ENCODE measurements at places on chromosomes 11 and 22.

DNA sequence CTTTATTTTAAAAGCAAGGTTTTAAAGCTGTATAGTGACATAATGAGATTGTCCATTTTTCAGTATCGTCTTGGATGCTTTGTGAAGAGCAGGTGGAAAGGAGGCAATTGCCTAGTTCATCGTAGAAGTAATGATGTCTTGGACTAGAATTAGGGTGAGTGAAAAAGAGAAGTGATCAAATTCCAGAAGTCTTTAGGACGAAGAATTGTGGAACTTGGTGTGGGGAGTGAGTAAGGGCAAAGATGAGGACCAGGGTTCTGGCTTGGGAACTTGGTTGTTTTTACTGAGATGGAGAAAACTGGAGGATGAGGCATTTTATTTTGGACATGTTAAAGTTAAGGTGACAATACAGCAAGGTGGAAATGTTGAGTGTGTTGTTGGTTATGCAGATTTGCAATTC lies 1.2 kb downstream of the ILK start:
- DNase-seq: no peak

- DNase-seq: no peak
These were observed 55.1 kb downstream of the DLG2 start for GRCh38 chr11:85572056-85572455.

DNA sequence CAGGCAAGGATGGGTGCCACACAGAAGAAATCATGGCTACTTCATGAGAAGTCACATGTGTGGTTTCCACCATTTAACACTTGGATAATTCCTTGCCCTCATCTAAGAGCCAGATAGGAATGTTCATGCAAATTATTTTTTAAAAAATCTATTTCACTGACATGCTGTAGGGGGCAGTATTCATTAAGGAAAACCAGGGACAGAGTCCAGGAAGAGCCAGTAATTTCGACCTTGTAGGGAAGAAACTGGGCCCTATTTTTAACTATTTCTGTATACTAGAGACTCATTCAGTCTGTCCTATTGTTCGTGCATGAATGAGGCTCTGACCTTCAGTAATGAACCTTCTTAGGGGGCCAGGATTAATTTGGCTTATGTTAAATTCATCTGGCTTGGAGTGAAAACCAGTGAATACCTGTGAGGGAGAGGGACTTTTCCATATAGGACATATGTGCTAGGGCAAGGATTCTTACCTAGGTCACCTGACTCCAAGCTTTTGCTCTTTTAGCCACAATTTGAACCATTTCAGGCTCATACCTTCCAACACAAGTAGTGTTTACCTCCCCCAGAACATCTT lies 192.7 kb downstream of the NAV2 start:
- peak; percentile 60 for DNase-seq

DNA sequence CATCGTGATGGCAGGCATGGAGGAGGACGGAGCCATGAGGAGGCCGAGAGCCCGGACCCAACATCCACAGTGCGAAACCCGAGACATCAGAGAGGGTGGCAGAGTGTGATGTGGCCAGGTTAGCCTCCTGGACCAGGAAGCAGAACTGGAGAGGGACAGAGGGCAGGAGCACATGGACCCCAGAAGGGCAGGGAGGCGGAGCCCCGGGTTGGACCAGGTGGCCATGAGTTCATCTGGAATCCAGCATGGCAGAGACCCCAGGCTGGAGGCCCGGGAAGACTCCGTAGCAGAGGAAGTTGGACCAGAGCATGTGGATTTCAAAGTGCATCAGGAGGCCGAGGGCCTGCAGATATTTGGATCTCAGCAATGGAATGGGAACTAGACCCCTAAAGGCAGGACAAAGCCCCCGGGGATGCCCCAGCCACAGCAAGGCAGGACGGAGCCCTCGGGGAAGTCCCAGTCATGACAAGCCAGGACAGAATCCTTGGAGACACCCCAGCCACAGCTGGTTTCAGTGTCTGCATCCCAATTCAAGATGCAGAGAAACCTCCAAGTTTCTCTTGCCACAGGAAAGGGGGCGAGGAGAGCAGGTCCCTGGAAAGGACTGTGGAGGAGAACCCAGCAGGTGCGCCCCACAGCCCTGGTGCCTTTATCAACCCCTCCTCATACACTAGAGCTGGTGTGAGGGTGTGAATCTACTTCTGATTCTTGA lies 1393.4 kb downstream of the BRD1 start:
- DNase-seq: no peak

DNA sequence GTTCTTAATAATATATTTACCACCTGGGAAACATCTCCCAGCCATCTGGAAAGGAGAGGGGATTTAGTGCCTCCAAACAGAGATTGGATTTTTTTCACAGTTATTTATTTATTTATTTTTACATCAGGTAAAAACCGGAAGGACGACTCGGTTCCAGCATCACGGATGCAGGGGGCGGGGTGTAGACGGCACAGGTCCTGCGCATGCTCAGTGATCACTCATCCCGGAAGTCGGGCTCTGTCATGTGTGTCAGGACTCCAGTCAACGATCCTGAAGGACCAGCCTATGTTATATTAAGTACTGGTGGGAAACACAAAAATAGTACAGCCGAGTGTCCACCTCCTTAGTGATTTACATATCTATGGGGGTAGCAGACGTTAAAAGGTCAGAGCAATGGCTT lies 467.6 kb downstream of the NTM start:
- no peak for DNase-seq

DNA sequence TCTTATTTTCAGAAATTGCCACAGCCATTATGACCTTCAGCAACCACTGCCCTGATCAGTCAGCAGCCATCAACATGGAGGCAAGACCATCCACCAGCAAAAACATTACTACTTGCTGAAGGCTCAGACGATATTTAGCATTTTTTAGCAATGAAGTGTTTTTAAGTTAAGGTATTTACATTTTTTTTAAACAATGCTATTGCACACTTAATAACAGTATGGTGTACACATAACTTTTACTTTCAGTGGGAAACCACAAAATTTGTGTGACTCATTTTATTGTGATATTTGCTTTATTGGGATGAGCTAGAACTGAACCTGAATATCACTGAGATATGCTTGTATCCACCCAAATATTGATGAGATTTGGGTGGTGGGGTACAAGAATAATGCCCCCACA lies 110.9 kb downstream of the TSPAN18 start:
- DNase-seq: peak; percentile 29

DNA sequence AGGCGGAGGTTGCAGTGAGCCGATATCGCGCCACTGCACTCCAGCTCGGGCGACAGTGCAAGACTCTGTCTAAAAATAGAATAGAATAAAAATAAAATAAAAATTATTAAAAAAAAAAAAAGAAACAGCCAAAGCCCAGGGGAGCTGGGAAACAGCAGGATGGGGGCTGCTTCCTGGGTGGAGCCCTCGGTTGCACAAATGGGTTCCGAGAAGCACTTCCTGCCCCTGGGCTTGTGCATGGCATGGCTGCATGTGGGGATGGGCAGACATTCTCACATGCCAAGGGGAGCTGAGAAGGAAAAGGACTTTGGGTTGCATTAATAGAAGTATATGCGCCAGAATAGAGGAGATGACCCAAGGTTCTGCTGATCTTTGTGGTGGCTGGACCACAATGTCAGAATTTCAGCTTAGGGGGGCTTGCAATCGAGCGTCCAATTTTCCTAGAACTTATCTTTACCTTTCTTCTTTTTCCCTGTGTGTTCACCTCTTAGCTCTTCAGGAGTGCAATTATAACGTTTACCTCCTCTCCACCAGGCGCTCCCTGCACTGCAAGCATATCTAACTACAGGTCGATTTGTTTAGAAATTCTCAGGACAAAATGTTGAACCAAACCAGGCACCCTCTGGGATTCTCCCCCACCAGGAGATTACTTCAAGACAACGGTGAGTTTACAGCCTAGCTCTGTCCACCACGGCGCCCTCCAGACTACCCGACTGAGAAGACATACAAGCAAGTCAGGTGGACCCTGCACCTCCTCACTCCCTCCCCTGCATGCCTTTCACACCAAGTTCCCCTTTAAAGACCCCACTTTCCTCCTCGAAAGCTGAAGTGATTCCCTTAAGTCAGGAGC lies 53.2 kb downstream of the SHISAL1 start:
- DNase-seq: no peak

- no peak for DNase-seq
These were observed 39.9 kb upstream of the KCNQ1OT1 start for GRCh38 chr11:2739531-2740274.

DNA sequence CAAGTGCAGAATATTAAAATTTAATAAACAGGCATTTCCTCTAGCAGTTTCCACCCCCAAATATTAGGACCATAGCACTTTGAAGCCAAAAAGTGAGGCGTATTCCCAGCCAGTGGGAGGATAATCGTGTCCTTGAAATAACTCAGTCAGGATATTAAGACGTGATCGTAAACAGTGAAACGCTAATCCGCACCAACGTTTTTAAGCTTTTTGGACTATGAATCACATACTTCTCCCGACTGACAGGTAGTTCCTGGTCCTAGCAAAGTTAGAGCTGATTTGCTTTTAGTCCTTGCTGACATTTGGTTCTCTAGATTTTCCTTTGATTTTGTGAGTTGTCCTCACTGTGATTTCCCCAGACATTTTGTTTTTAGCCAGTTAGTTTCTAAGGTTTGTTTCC lies 197.1 kb upstream of the ARHGAP20 start:
- peak; percentile 92 for DNase-seq

- peak; percentile 87 for DNase-seq
These were observed 5.0 kb upstream of the MRPL11 start for GRCh38 chr11:66443602-66444001.

GRCh38 chr11:9069256-9069655 lies 22.1 kb downstream of the SCUBE2 start:
- DNase-seq: no peak

DNA sequence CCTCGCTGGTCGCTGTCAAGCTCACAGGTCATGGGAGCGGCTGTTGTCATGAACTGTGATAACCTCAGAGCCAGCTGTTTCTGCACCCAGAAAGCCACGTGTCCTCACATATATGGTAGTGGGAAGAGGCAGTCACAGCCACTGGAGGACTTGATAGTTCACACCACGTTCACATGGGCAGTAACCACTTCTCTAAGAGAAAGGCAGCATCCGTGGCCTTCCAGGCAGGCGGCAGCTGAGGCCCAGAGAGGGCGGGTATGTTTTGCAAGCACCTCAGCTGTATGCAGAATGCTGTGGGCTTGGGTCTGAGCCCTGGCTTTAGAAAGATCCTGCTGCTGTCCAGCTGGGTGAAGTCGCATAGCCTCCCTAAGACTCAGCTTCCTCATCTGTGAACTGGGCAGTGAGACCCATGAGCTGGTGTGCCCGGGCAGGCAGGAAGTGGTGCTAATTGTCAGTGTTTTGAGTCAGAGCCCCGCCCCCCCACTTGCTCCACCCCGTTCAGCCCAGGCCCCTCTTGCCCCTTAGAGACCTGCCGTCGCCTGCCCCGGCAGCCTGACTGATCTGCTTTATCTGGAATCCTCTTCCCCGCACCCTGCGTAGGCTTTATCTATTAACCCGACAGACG lies 13.3 kb downstream of the TTC38 start:
- no peak for DNase-seq

GRCh38 chr22:47631571-47632102 lies 869.2 kb downstream of the TBC1D22A start:
- no peak for DNase-seq

DNA sequence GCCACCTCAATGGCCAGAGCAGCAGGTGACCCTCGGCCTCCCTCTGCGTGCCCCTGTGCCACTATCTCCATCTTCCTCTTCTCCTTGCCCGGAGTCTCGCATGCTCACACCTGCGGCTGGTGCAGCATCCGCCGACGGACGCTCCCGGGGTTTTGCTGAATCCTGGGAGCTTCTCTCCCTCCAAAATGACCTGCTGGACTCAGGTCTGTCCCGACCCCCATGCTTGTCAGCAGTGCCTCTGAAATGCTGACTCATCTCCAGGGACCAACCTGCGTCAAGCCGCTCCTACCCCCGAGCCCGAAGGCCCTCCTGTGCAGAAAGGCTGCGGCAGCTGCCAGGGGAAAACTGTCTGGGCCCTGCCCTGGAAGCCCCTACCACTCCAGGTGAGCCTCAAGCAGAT lies 58.4 kb downstream of the CELSR1 start:
- DNase-seq: no peak

DNA sequence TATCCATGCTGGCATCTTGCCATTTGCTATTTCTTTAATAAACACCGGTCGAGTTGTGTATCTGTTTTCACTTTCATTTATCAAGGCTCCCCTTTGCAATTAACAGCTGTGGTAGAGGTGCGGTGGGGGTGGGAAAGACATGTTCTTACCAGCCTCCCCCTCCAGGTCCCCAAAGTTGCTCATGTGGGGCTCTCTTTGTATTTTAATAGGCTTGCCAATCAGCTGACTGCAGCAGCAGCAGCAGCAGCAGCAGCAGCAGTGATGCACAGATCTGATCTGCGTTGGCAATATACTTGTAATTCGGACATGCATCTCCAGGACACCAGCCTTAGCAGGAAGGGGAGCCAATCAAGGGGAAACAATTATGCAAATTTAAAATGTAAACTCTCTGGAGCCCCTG lies 40.3 kb upstream of the E2F8 start:
- DNase-seq: no peak

- peak; percentile 21 for DNase-seq
These were observed 2.2 kb downstream of the B3GNT6 start for GRCh38 chr11:77036398-77036797.

Measured in amniotic epithelial cell (primary cell).